Chondrocyte (in vitro differentiated cells): ENCODE measurements at places on chromosomes 1 and 21. TPM values are rescaled to one million over a fixed set of nuclear protein-coding genes. Genes with fewer than 3 reads are reported as not detected.
A peak's percentile ranks its signal among the peaks of the same experiment; 100 is the strongest.

- no peaks in the 10 kb centered on the region for H3K36me3 ChIP-seq
- no peak overlapping the region for H3K4me3 ChIP-seq
- DNase-seq: no peak
Observed at GRCh38 chr1:221174330-221174993, 295.2 kb downstream of the HLX start.

DNA sequence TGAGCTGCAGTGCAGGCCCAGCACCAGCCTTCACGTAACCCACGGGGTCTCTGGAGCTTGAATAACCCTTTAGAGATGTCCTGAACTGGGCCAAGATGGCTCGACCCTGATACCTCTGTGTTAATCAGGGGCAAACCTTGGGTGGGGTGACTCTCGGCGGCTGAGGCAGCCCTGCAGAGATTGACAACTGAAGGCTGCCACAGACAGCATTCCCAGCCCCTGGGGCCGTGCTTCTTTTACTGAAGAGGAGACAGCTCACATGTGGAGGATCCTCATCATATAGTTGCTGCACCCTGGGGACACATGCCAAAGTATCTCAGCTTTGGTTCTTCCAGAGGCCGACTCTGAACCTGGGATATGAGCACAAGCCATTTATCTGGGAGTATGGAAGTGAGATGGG lies 57.3 kb upstream of the PTGFRN start:
- DNase-seq: no peak
- H3K4me1 ChIP-seq: peaks cover 86% of the 10 kb centered on the region
- H3K4me3 ChIP-seq: no peak overlapping the region
- H3K27me3 ChIP-seq: no peaks in the 10 kb centered on the region
- H3K27ac ChIP-seq: no peak overlapping the region

- H3K27me3 ChIP-seq: no peaks in the 10 kb centered on the region
- H3K36me3 ChIP-seq: peaks cover 22% of the 10 kb centered on the region
- H3K27ac ChIP-seq: no peak overlapping the region
- H3K4me1 ChIP-seq: peaks cover 43% of the 10 kb centered on the region
Observed at GRCh38 chr1:112440574-112440973, 44.6 kb downstream of the CTTNBP2NL start.

DNA sequence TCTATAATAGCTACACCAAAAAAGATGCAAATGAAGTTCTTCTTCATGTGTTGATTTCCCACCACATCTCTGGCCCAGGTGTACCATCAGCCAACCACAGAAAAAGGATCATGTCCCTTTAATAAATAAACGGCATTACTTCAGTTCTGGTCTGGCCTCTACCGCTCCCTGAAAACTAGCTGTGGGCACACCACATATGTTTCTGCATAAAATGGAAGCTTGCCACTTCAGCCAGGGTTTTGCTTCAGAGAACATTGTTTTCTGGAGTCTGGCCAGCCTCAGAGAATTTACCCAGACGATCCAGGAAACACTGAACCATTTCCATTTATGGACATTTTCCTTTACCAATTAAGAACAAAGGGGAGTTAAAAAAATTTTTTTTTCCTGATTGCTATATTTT lies 5.8 kb upstream of the LAMC2 start:
- no peaks in the 10 kb centered on the region for H3K36me3 ChIP-seq
- peak overlapping the region; percentile 93 for H3K27ac ChIP-seq
- no peaks in the 10 kb centered on the region for H3K27me3 ChIP-seq
- H3K4me1 ChIP-seq: peaks cover 52% of the 10 kb centered on the region
- peak overlapping the region; percentile 43 for H3K4me3 ChIP-seq

- H3K27me3 ChIP-seq: no peaks in the 10 kb centered on the region
- no peak overlapping the region for H3K27ac ChIP-seq
- peaks cover 17% of the 10 kb centered on the region for H3K4me1 ChIP-seq
- H3K36me3 ChIP-seq: peaks cover 5% of the 10 kb centered on the region
- DNase-seq: no peak
Observed at GRCh38 chr1:5887971-5888361, 104.3 kb downstream of the NPHP4 start.

GRCh38 chr1:65182658-65183268 lies 34.8 kb downstream of the AK4 start:
- H3K27me3 ChIP-seq: no peaks in the 10 kb centered on the region
- H3K36me3 ChIP-seq: no peaks in the 10 kb centered on the region
- H3K4me3 ChIP-seq: no peak overlapping the region
- no peak overlapping the region for H3K27ac ChIP-seq

DNA sequence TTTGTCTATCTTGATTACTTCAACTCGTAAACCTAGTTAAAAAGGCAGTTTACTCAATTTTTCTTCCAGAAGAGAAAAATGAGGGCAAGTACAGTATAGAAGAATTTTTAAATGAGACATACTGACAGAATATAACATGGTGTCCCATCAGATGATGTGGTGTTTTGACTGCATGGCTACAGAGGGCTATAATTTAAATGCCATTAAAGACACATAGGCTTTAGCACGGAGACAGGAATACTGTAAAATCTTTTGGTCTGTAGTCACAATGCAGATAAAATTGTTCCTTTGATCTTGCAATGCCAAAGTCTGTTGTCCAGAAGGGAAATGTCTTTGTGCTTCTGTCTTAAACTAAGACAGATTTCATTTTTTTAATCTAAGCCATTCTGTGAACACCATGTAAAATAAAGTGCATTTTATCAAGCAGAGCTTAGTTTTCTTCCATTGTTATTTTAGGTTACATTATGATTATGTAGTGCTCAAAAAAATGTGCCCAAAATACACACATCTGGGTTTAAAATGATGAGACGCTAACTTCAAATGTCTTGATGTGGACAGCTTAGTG lies 249.6 kb downstream of the PTPRC start:
- peak overlapping the region; percentile 80 for H3K27ac ChIP-seq
- no peak for DNase-seq
- H3K4me3 ChIP-seq: no peak overlapping the region
- peaks cover 8% of the 10 kb centered on the region for H3K36me3 ChIP-seq
- H3K27me3 ChIP-seq: no peaks in the 10 kb centered on the region
- H3K4me1 ChIP-seq: peaks cover 78% of the 10 kb centered on the region

GRCh38 chr1:96926176-96926575 lies 204.6 kb downstream of the PTBP2 start:
- DNase-seq: no peak
- no peak overlapping the region for H3K4me3 ChIP-seq
- H3K36me3 ChIP-seq: peaks cover 13% of the 10 kb centered on the region
- H3K27me3 ChIP-seq: peaks cover 2% of the 10 kb centered on the region

GRCh38 chr1:225577241-225577640 lies 75.7 kb downstream of the ENAH start:
- no peak overlapping the region for H3K4me3 ChIP-seq
- no peaks in the 10 kb centered on the region for H3K27me3 ChIP-seq
- no peak for DNase-seq
- peak overlapping the region; percentile 81 for H3K27ac ChIP-seq
- peaks cover 1% of the 10 kb centered on the region for H3K36me3 ChIP-seq

- peaks cover 4% of the 10 kb centered on the region for H3K36me3 ChIP-seq
- H3K27ac ChIP-seq: no peak overlapping the region
- no peaks in the 10 kb centered on the region for H3K4me1 ChIP-seq
- no peaks in the 10 kb centered on the region for H3K27me3 ChIP-seq
Observed at GRCh38 chr1:92554216-92554615, 67.5 kb upstream of the GFI1 start.

DNA sequence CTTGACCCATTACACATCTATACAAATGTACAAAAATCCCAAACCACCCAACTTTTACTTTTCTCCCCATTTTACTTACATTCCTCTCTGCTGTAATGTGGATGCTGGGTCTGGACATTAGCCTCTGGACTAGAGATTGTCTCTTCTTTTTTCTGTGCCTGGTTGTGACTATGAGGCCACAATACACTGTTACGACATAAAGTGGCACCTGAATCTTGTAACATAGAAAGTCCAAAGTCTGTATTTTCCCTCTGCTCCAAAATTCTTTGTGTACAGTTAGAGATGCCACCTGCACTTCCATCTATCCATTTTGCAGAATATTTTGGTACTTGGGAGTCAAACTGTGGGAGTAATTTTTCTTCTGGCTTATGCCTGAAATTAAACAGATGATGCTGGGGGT lies 22.7 kb downstream of the C21orf91 start:
- no peaks in the 10 kb centered on the region for H3K4me1 ChIP-seq
- H3K4me3 ChIP-seq: no peak overlapping the region
- DNase-seq: no peak

DNA sequence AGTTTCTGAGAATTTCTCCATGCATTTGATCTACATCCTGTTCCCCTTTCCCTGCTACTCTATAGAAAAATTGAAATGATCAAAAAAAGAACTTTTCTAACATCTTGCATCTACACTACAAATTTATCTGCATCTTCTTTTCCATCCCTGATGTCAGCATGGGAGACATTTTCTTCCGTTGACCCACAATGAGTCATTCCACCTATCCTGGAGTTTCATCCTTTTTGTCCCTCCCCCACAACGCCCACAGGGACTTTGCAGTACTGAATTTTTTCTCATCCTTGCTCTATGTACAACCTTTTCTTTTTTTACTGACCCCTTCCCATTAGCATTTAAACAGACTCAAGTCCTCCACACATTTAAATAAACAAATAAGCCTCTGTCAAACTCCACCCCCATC lies 112.2 kb upstream of the MROH9 start:
- peaks cover 5% of the 10 kb centered on the region for H3K4me1 ChIP-seq
- H3K4me3 ChIP-seq: no peak overlapping the region
- DNase-seq: no peak
- H3K27me3 ChIP-seq: no peaks in the 10 kb centered on the region
- H3K27ac ChIP-seq: no peak overlapping the region
- no peaks in the 10 kb centered on the region for H3K36me3 ChIP-seq

DNA sequence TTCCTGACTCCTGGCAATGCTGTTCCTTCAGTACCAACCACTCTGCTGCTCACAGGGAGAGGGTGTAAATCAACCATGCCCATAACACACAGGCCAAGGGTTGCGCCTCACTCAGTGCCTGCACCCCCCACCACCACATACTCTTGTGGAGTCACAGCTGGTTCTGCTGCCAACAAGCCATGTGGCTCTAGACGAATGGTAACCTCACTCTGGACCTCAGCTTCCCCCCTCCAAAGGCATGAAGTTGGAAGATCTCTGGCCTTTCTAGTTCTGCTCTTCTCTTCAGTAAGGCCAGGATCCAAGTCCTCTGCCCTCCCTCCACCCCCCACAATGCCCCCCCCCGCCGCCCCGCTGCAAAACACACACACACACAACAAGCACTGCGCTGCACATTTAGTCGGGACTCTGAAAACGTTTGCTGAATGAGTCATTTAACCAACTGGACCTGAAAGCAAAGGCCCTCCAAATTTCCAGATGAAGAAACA lies 1.7 kb upstream of the GLIS1 start:
- H3K4me3 ChIP-seq: peak overlapping the region; percentile 40
- peaks cover 3% of the 10 kb centered on the region for H3K36me3 ChIP-seq
- peak overlapping the region; percentile 89 for H3K27ac ChIP-seq
- H3K4me1 ChIP-seq: peaks cover 44% of the 10 kb centered on the region
- DNase-seq: no peak

DNA sequence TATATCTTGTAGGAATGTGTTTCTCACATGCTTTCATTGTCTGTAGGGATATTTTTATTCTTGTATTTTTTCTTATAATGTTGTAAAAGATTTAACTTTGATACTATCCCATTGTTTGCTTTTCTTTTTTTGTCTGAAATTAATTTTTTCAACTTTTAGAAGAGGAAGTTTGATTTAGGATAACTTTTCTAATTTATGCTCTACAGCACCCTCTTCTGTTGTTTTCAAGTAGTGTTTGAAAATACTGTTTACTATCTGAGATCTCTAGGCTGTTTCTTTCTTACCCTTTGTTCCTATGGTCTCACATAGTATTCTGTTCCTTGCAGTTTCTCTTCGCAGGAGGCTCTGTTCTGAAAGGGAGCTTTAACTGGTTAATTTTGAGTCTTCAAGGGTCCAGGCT lies 21.9 kb downstream of the ABCD3 start:
- H3K27ac ChIP-seq: no peak overlapping the region
- peaks cover 11% of the 10 kb centered on the region for H3K4me1 ChIP-seq
- H3K27me3 ChIP-seq: no peaks in the 10 kb centered on the region
- DNase-seq: no peak
- H3K36me3 ChIP-seq: peaks cover 9% of the 10 kb centered on the region

GRCh38 chr1:37157634-37158033 lies 123.3 kb upstream of the GRIK3 start:
- DNase-seq: no peak
- H3K4me1 ChIP-seq: no peaks in the 10 kb centered on the region
- no peak overlapping the region for H3K27ac ChIP-seq
- no peaks in the 10 kb centered on the region for H3K36me3 ChIP-seq

DNA sequence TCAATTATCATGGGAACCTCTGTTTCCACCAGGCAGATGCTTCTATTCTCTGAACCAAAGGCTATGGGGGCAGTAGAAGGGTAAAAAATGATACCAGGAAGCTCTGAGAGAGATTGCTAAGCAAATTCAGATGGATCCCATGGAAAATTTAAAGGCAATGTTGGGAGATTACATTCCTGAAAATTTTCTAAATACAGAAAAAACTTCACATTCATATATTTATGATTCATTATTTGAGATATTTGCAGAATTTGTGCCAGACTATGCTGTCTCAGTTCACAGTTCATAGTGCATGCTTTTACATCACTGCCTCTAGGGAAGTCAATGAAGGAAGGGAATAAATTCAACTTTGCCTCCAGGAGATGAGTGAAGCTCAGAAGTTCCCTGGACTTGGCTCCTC lies 57.5 kb downstream of the KCNT2 start:
- DNase-seq: no peak
- H3K36me3 ChIP-seq: peaks cover 8% of the 10 kb centered on the region

DNA sequence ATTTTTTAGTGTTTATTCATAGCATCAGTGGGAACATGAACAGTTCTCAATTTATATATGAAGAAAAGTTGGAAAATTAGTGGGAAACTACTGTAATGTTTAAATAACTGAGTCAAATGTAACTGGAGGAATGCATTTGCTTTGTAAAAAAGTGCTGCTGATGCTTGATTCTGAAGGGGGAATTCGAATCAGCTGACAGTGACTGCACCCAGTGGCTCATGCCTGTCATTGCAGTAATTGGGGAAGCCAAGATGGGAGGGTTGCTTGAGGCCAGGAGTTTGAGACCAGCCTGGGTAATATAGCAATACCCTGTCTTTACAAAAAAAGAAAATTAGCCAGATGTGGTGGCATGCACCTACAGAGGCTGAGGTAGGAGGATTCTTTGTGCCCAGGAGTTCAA lies 398.4 kb downstream of the ZP4 start:
- H3K36me3 ChIP-seq: no peaks in the 10 kb centered on the region
- no peaks in the 10 kb centered on the region for H3K4me1 ChIP-seq
- H3K27ac ChIP-seq: no peak overlapping the region
- no peak overlapping the region for H3K4me3 ChIP-seq

- peaks cover under 1% of the 10 kb centered on the region for H3K27me3 ChIP-seq
- no peak overlapping the region for H3K27ac ChIP-seq
- no peak overlapping the region for H3K4me3 ChIP-seq
Observed at GRCh38 chr1:221334062-221334461, 407.8 kb downstream of the DUSP10 start.

- no peaks in the 10 kb centered on the region for H3K36me3 ChIP-seq
- no peak overlapping the region for H3K27ac ChIP-seq
- H3K4me3 ChIP-seq: no peak overlapping the region
- no peaks in the 10 kb centered on the region for H3K4me1 ChIP-seq
- peaks cover 15% of the 10 kb centered on the region for H3K27me3 ChIP-seq
Observed at GRCh38 chr1:163442895-163443294, 121.1 kb downstream of the NUF2 start.

The NID1 gene
- 73.0 to 102 TPM (median 99.1 TPM) in 3 replicates for total RNA-seq

The LCE2B gene
- total RNA-seq: not detected in 3 replicates

The KIF21B gene
- 1.1 to 2.6 TPM (median 2.6 TPM) in 3 replicates for total RNA-seq

The SAMD13 gene
- 0.65 to 1.4 TPM (median 0.92 TPM) in 3 replicates for total RNA-seq

The BTG3 gene
- total RNA-seq: 21.2 to 23.4 TPM (median 22.0 TPM) in 3 replicates

The ARTN gene
- 0.50 to 1.6 TPM (median 0.69 TPM) in 3 replicates for total RNA-seq

The ATAD3C gene
- 0.75 to 1.4 TPM (median 1.3 TPM) in 3 replicates for total RNA-seq

The HHAT gene
- total RNA-seq: 6.1 to 7.9 TPM (median 6.4 TPM) in 3 replicates

The TNFRSF14 gene
- total RNA-seq: 0.95 to 2.5 TPM (median 1.1 TPM) in 3 replicates

The MFSD2A gene
- 1.4 to 2.5 TPM (median 1.8 TPM) in 3 replicates for total RNA-seq

The TSPAN2 gene
- total RNA-seq: 218 to 498 TPM (median 227 TPM) in 3 replicates

The SAMD11 gene
- 3.1 to 73.8 TPM (median 3.4 TPM) in 3 replicates for total RNA-seq

The CELA2A gene
- total RNA-seq: not detected in 3 replicates

The PLA2G2F gene
- total RNA-seq: not detected in 3 replicates
